Thoracic aorta endothelial cell (primary cell): ENCODE measurements at places on chromosomes 12 and 14. TPM values are rescaled to one million over a fixed set of nuclear protein-coding genes. Genes with fewer than 3 reads are reported as not detected.

The PDE3A gene
- 64.2 and 106 TPM in 2 replicates for total RNA-seq

The FAM90A1 gene
- not detected in 2 replicates for total RNA-seq

The SLC24A4 gene
- total RNA-seq = under 0.01 TPM in 1 of 2 replicates, not detected in the other

The PLA2G1B gene
- not detected in 2 replicates for total RNA-seq

The SPTB gene
- under 0.01 and 0.13 TPM in 2 replicates for total RNA-seq

The IL31 gene
- not detected in 2 replicates for total RNA-seq

The REC8 gene
- 2.3 and 8.1 TPM in 2 replicates for total RNA-seq

The KLHDC1 gene
- total RNA-seq = 2.0 and 2.4 TPM in 2 replicates

The ANO4 gene
- 0.13 TPM in 1 of 2 replicates, not detected in the other for total RNA-seq

The EMP1 gene
- 174 and 574 TPM in 2 replicates for total RNA-seq

The TMEM30B gene
- 0.07 and 0.13 TPM in 2 replicates for total RNA-seq

The FUT8 gene
- 85.5 and 92.6 TPM in 2 replicates for total RNA-seq

The BMAL2 gene
- total RNA-seq = 76.1 and 86.2 TPM in 2 replicates

The USP15 gene
- total RNA-seq = 92.9 and 105 TPM in 2 replicates

The TAS2R9 gene
- total RNA-seq = 0.13 TPM in 1 of 2 replicates, not detected in the other

The FAM181A gene
- not detected in 2 replicates for total RNA-seq

The NELL2 gene
- 0.13 and 1.4 TPM in 2 replicates for total RNA-seq

The WNT5B gene
- 0.07 and 0.53 TPM in 2 replicates for total RNA-seq

The POC1B gene
- 33.6 and 40.6 TPM in 2 replicates for total RNA-seq

The TEX52 gene
- total RNA-seq = not detected in 2 replicates

The GARIN6 gene
- not detected in 2 replicates for total RNA-seq

The CFAP54 gene
- total RNA-seq = 44.4 and 68.3 TPM in 2 replicates

The MED13L gene
- 116 and 133 TPM in 2 replicates for total RNA-seq

The RNASE7 gene
- not detected in 2 replicates for total RNA-seq

The ANKRD33 gene
- total RNA-seq = 0.27 and 0.86 TPM in 2 replicates

The KRT83 gene
- not detected in 2 replicates for total RNA-seq

The CLEC2B gene
- 24.6 and 79.1 TPM in 2 replicates for total RNA-seq

The RPGRIP1 gene
- total RNA-seq = not detected in 2 replicates

The PMCH gene
- 0.36 and 1.9 TPM in 2 replicates for total RNA-seq

The SLC38A6 gene
- 46.3 and 51.9 TPM in 2 replicates for total RNA-seq

The C12orf54 gene
- total RNA-seq = not detected in 2 replicates

The DLK1 gene
- not detected in 2 replicates for total RNA-seq

The SERPINA6 gene
- total RNA-seq = not detected in 2 replicates
